Memory B cell (primary cell): ENCODE measurements at places on chromosomes 2 and 18.

- H3K36me3 ChIP-seq: peaks cover 44% of the 10 kb centered on the region
- DNase-seq: no peak
- no peak overlapping the region for H3K4me3 ChIP-seq
- peaks cover 33% of the 10 kb centered on the region for H3K4me1 ChIP-seq
- H3K27me3 ChIP-seq: no peaks in the 10 kb centered on the region
Observed at GRCh38 chr18:79917853-79918614, 33.4 kb downstream of the SLC66A2 start.

DNA sequence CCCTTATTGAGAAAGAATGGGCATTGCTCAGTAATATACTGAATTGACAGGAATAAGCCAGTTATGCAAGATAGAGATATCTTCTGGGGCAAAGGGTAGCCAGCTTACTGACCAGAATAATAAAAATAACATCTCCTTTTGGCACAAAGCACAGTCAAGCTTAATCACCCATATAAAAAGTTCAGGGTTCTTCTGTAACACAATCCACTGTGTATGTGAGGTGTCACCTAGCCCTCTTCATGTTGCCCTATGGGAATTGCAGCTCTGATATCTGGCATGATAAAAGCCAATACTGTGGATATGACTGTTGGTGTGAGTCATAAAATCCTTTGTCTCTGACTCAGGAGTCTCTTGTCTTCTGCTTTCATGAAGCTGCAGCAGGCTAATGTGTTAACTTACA is 90.8 kb downstream of the DSEL start:
- H3K4me1 ChIP-seq: no peaks in the 10 kb centered on the region
- H3K36me3 ChIP-seq: no peaks in the 10 kb centered on the region
- no peak overlapping the region for H3K27ac ChIP-seq
- H3K4me3 ChIP-seq: no peak overlapping the region
- no peaks in the 10 kb centered on the region for H3K27me3 ChIP-seq

- no peak overlapping the region for H3K27ac ChIP-seq
- H3K4me3 ChIP-seq: no peak overlapping the region
- no peaks in the 10 kb centered on the region for H3K4me1 ChIP-seq
- no peaks in the 10 kb centered on the region for H3K36me3 ChIP-seq
Observed at GRCh38 chr2:106851087-106851874, 34.7 kb downstream of the ST6GAL2 start.

DNA sequence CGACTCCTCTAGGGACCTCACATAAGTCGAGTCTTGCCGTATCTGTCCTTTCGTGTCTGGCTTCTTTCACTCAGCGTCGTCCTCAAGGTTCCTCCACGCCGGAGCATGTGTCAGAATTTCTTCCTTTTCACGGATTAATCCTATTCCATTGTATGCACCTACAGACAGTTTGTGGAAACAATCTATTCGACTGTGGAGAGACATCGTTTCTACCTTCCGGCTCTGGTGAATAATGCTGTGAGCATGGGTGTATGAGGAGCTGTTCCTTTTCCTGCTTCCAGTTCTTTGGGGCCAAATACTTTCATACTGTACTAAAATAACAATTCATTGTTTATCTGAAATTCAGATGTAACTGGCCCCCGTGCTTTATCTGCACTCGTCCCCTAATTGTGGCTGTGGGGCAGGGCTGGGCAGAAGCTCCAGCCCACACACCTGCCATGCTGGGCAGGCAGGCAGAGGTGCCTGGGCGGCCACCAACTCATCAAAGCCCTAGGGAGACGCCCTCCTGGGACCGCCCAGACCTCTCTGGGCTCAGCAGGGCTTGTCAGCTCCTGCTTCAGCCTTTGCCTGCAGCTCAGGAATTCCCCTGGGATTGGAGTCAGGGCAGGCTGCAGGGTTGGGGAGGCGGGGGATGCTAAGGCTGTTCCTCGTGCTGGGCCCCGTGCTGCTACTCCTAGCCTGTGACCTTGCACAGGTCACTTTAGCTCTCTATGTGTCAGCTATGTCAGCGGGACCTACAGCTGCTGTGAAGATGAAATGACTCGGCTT is 14.5 kb downstream of the GPC1 start:
- H3K4me3 ChIP-seq: peak overlapping the region; percentile 9
- H3K4me1 ChIP-seq: peaks cover 24% of the 10 kb centered on the region
- peaks cover 37% of the 10 kb centered on the region for H3K27me3 ChIP-seq
- no peak for DNase-seq

- H3K4me3 ChIP-seq: no peak overlapping the region
- no peak for DNase-seq
- H3K36me3 ChIP-seq: peaks cover 6% of the 10 kb centered on the region
- H3K4me1 ChIP-seq: peaks cover 14% of the 10 kb centered on the region
Observed at GRCh38 chr2:54767921-54768320, 44.5 kb downstream of the EML6 start.

GRCh38 chr18:12879840-12880540 is 4.0 kb downstream of the PTPN2 start:
- no peaks in the 10 kb centered on the region for H3K27me3 ChIP-seq
- H3K27ac ChIP-seq: peak overlapping the region; percentile 71
- peaks cover 5% of the 10 kb centered on the region for H3K36me3 ChIP-seq
- peaks cover 60% of the 10 kb centered on the region for H3K4me1 ChIP-seq
- no peak for DNase-seq

- H3K4me1 ChIP-seq: peaks cover 3% of the 10 kb centered on the region
- H3K4me3 ChIP-seq: no peak overlapping the region
- peaks cover 2% of the 10 kb centered on the region for H3K36me3 ChIP-seq
- H3K27ac ChIP-seq: no peak overlapping the region
- DNase-seq: no peak
- H3K27me3 ChIP-seq: no peaks in the 10 kb centered on the region
Observed at GRCh38 chr2:173146590-173146989, 70.9 kb downstream of the MAP3K20 start.

DNA sequence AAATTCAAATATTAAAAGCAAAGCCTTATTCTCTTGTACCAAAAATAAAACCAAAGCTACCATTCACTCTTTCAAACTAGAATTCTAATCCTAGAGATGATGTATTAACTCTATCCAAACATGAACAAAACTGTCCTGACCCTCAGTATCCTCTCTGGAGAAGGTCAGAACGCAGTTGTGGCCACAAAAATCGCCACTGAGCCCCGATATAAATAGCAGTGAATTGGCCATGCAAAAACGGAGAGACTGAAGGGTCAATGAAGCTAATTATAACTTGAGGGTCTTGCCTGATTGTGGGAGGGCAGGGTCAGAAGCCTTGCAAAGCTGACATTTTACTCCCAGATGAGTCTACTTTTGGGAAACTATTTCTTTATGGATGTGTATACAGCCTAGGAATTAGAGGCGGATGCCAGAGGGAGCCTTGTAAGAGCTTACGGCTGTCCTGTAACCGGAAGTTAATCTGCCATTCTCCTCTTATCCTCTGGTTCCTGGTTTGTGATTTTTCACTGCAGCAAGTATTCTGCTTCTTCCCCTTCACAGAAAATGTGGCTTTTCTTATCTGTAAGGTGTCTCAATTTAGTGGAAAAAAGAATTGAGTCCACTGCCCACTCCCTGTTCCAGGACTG is 28.1 kb downstream of the CAVIN2 start:
- peaks cover 3% of the 10 kb centered on the region for H3K27me3 ChIP-seq
- DNase-seq: no peak
- peaks cover 2% of the 10 kb centered on the region for H3K4me1 ChIP-seq
- H3K36me3 ChIP-seq: no peaks in the 10 kb centered on the region
- no peak overlapping the region for H3K4me3 ChIP-seq

DNA sequence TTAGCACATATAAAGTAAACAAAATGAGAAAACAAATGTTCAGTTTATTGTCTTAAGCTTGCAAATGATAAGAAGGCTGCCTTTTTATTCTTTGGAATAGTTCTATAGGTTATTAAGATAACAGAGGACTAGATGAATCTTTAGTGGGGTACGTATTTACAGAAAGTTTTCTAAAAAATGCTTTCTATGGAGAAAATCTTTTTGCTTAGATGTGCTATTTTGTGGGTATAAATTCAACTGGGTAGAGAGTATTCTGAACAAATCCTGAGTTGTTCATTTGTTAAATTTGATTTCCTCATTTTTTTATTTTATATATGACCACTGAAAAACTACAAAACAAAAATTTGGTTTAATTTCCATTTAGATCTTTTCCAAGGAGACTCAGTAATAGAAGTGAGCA is 566.9 kb downstream of the PLCL1 start:
- no peak for DNase-seq
- H3K4me3 ChIP-seq: no peak overlapping the region
- H3K27ac ChIP-seq: no peak overlapping the region

DNA sequence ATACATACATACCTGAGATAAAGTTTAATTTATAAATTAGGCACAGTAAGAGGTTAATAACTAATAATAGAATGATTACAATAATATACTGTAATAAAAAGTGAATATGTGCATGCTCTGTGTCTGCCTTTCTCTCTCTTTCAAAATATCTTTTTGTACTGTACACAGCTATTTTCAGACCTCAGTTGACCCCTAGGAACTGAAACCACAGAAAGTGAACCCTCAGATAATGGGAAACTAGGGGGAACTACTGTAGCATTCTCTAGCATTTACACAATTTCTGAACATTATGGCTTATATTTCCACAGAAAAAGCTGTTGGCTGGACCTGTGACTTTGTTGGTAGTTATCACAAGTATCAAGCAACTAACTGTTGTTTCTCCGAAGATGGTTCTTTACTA is 25.9 kb downstream of the WDR75 start:
- H3K4me1 ChIP-seq: peaks cover 7% of the 10 kb centered on the region
- no peaks in the 10 kb centered on the region for H3K27me3 ChIP-seq
- H3K36me3 ChIP-seq: peaks cover 39% of the 10 kb centered on the region
- H3K27ac ChIP-seq: no peak overlapping the region

DNA sequence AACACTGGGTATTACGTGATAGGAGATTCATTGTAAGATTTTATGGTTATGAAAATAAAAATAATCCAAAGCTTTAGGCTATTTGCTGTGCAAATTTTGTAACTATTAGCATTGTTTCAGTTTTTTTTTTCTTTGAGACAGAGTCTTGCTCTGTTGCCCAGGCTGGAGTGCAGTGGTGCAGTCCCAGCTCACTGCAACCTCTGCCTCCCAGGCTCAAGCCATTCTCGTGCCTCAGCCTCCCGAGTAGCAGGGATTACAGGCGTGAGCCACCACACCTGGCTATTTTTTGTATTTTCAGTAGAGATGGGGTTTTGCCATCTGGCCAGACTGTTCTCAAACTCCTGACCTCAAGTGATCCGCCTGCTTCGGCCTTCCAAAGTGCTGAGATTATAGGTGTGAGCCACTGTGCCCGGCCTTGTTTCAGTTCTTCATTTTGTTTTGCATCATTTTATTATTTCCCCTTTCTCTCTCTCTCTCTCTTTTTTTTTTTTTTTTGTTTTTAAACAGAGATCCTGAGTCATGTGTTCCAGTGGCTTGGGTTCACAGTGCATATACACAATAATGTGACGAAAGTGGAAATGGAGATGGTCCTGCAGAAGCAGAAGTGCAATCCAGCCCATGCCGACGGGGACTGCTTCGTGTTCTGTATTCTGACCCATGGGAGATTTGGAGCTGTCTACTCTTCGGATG is 25.8 kb downstream of the CASP10 start:
- peak overlapping the region; percentile 79 for H3K27ac ChIP-seq
- H3K27me3 ChIP-seq: no peaks in the 10 kb centered on the region
- H3K4me1 ChIP-seq: peaks cover 32% of the 10 kb centered on the region
- peaks cover 19% of the 10 kb centered on the region for H3K36me3 ChIP-seq
- peak; percentile 45 for DNase-seq

- H3K27ac ChIP-seq: no peak overlapping the region
- H3K36me3 ChIP-seq: peaks cover 22% of the 10 kb centered on the region
- H3K4me3 ChIP-seq: peak overlapping the region; percentile 29
- no peak for DNase-seq
Observed at GRCh38 chr2:240133401-240133800, 2.7 kb downstream of the COPS9 start.

DNA sequence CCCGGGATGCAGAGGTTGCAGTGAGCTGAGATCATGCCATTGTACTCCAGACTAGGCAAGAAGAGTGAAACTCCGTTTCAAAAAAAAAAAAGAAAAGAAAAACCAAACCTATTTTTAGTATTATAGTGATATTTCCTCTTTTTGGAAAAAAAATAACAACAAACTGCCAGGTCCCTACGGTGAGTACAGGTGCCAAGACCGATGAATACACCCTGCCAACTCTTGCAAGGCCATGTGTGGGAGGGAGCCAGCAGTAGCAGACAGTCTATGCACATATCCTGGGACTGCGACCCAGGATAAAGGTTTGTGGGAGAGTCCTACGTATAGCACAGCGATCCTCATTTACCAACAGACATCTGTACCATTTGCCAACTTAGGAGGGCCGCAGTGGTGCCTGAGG is 69.6 kb upstream of the DNMT3A start:
- no peak for DNase-seq
- H3K27me3 ChIP-seq: no peaks in the 10 kb centered on the region

DNA sequence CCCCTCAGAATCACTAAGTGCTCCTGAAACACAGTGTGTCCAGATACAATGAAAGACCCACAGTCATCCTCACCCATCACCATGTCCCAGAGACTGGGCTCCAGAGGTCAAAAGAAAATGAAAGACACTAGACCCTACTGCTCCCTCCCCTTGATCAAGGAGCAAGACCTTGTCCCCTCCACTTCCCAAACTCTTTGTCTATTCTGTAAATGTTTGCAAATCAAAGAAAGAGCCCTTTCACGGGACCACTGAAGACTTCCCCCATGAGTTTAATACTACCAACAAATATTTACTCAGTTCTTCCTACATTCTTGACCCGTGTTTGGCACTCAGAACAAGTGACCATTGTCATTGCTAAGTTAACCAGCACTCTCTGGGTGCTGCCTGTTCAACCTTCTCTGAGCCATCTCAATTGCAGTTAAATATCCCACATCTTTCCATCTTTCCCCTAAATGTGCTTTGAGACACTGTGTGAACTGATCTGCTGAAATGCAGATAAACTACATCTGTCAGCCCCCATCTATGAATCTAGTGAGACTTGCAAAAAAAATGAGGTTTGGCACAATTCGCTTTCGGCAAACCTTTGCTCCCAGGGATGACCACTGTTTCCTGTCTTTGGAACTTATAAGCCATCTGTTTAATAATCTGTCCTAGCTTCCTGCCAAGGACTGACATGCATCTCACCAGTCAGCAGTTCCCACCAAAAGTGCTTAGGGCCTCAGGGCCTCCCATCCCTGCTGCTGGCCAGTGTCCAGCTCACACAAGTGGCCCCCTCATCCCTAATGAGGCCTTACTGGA is 170.3 kb downstream of the GFPT1 start:
- no peaks in the 10 kb centered on the region for H3K4me1 ChIP-seq
- H3K27me3 ChIP-seq: peaks cover 3% of the 10 kb centered on the region
- DNase-seq: no peak
- H3K36me3 ChIP-seq: no peaks in the 10 kb centered on the region
- H3K4me3 ChIP-seq: no peak overlapping the region

GRCh38 chr18:3245853-3246634 is 1.6 kb upstream of the MYL12A start:
- H3K27ac ChIP-seq: peak overlapping the region; percentile 96
- H3K4me3 ChIP-seq: peak overlapping the region; percentile 93
- peaks cover 22% of the 10 kb centered on the region for H3K4me1 ChIP-seq
- H3K36me3 ChIP-seq: peaks cover 19% of the 10 kb centered on the region
- H3K27me3 ChIP-seq: no peaks in the 10 kb centered on the region
- peak; percentile 58 for DNase-seq
